ENCODE measurements at places on chromosomes 3 and 15. TPM values are rescaled to one million over a fixed set of nuclear protein-coding genes. Genes with fewer than 3 reads are reported as not detected.

GRCh38 chr15:88882785-88883184 lies 12.6 kb downstream of the HAPLN3 start:
- no peak for DNase-seq
- H3K4me1 ChIP-seq, result peaks cover 6% of the 10 kb centered on the region
- H3K27ac ChIP-seq, result no peak overlapping the region
- no peak overlapping the region for H3K4me3 ChIP-seq

ASB14 gene
- total RNA-seq, result not detected

SERPINI2 gene
- total RNA-seq, result 0.86 TPM

PLCL2 gene
- 9.4 TPM for total RNA-seq

DNA sequence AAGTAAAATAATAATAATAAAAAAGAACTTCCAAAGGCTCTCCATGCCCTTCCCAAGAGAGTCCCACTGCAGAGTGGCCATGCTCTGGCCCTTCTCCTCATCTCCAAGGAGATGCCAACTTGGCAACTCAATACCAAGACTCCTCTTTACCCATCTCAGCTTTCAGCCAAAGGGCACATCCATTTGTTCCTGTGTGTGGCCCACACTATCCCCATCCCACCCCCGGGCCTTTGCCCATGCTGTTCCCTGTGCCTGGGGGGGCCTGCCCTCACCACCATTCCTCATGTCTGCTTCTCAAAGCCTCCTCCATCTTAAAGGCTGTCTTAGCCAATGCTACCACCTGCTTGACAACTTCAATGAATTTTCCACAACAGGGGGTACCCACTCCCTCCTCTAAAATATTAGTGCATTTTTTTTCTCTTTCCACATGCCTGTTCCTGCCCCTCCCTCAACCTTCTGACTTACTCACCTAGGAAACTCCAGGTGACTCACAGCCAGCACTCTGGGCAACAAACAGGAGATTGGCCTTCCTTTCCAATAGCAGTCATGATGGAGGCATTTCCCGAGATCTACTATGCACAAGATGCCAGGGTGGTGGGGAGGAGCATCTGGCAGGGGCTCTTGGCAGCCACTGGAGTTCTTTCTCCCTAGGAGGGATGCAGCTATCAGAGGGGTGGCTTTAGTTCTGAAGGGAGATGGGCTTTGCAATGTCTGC lies 109.4 kb upstream of the SMAD3 start:
- H3K4me1 ChIP-seq, result peaks cover 9% of the 10 kb centered on the region
- no peaks in the 10 kb centered on the region for H3K27me3 ChIP-seq
- H3K36me3 ChIP-seq, result no peaks in the 10 kb centered on the region
- DNase-seq, result no peak

TTLL13 gene
- 0.19 TPM for total RNA-seq

- no peaks in the 10 kb centered on the region for H3K36me3 ChIP-seq
- H3K27me3 ChIP-seq, result no peaks in the 10 kb centered on the region
- no peak overlapping the region for H3K27ac ChIP-seq
- no peak overlapping the region for H3K4me3 ChIP-seq
- H3K4me1 ChIP-seq, result peaks cover 12% of the 10 kb centered on the region
- no peak for DNase-seq
These were observed 11.4 kb downstream of the CHAC1 start for GRCh38 chr15:40964634-40965033.

Measured in neural crest cell (in vitro differentiated cells).